Lung microvascular endothelial cell (primary cell): ENCODE measurements at places on chromosomes 1 and 21. TPM values are rescaled to one million over a fixed set of nuclear protein-coding genes. Genes with fewer than 3 reads are reported as not detected.
A peak's percentile ranks its signal among the peaks of the same experiment; 100 is the strongest.

COG2 gene
- total RNA-seq = 11.3 and 14.1 TPM in 2 replicates

DNA sequence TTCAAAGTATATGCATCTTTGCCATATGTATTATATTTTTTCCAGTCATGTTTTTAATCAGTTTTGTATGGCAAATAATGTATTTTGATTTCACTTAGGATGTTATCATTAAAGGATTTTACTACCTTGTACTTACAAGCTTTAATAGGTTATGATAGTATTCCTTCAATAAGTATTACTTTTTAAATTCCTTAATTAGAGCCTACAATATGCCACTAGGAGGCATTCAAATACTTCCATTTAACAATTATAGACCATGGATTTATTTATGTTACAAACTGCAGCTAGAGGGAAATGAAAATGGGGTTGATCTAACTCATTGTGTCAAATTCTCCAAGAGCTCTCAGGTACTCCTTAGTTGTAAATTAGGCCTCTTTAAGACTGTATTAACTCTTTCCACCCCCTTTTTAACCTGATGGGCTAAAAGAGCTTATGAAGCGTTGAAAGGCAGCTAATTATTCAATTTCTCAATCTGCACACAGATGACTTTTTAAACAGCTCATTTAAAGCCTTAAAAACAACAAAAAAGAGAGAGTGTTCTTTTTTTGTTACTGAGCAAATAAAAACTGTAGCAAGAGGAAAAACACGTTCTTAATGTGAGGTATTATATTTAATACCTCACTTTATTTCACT is 156.2 kb downstream of the DENND1B start:
- DNase-seq = peak; percentile 24

DNA sequence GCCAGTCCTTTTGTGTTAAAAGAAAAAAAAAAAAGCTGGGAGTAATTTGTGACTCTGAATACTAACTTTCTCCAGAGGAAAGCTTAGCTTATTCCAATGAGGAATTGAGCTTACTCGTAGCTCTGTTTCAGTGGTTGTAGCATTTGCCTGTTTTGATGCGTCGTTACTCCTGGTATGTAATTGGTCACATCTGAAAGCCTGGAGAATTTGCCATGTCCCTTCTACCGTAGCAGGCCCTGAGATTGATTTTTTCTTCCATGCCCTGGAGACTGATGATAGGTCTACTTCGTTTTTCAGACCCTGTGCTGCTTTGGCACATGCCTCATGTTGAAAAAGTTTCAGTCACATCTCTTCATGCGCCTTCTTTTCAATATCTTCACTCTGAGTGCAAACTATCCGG is 1103.0 kb downstream of the PLA2G4A start:
- DNase-seq = no peak

GRCh38 chr1:210072896-210073504 is 135.0 kb downstream of the SYT14 start:
- DNase-seq = no peak

DNA sequence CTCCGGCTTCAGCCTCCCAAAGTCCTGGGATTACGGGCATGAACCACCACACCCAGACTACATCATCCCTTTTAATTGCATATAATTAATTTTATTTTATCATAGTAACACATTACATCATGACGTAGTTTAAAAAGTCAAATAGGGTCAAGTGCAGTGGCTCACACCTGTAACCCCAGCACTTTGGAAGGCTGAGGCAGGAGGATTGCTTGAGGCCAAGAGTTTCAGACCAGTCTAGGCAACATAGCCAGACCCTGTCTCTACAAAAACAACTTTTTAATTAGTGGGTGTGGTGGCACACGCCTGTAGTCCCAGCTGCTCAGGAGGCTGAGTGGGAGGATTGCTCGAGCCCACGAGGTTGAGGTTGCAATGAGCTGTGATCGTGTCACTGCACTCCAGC is 20.7 kb downstream of the EFNA3 start:
- no peak for DNase-seq

- no peak for DNase-seq
Observed at GRCh38 chr1:107588321-107588720, 376.7 kb downstream of the VAV3 start.

C1QB gene
- not detected in 2 replicates for total RNA-seq

DNA sequence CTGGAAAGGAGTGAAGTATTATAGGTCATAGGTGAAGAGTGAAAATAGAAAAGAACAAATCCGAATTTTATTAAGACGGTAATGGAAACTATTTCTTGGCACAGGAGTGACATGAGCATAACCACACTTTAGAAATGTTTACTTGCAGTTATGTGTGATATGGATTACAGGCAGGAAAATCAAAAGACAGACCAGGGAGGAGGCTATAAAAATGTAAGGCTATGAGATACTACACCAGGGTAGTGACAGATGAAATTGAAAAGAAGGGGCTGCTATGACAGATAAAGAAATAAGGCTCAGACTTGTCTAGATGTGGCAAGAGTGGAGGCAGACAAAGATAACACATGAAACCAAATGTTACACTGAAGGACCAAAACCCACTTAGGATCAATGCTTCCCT is 31.7 kb downstream of the GPATCH2 start:
- no peak for DNase-seq

DNA sequence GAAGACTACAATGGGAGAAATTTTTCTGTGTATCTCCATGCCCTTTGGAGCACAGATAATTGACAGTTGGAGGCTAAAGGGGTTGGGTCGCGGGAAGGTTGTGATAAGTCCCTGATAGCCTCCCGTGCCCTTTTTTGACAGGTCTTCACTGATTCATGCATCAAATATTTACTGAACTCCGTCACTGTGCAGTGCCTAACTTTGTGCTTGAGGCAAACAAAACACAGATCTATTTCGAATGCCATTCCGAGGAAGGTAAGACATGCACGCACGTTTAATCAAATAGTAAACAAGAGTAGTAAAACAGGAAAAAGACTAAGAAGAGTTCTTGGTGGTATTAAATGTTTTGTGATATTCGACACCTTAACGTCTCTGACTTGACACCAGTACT is 494 bp upstream of the PIP5K1A start:
- no peak for DNase-seq

GRCh38 chr1:159916242-159917051 is 8.9 kb downstream of the TAGLN2 start:
- DNase-seq = peak; percentile 58

- peak; percentile 37 for DNase-seq
Observed at GRCh38 chr1:85463731-85464496, 1.0 kb downstream of the DDAH1 start.

KAZN gene
- total RNA-seq = 0.22 and 0.60 TPM in 2 replicates

OR2M3 gene
- total RNA-seq = not detected in 2 replicates

VHLL gene
- total RNA-seq = 0.20 TPM in 1 of 2 replicates, not detected in the other

DNA sequence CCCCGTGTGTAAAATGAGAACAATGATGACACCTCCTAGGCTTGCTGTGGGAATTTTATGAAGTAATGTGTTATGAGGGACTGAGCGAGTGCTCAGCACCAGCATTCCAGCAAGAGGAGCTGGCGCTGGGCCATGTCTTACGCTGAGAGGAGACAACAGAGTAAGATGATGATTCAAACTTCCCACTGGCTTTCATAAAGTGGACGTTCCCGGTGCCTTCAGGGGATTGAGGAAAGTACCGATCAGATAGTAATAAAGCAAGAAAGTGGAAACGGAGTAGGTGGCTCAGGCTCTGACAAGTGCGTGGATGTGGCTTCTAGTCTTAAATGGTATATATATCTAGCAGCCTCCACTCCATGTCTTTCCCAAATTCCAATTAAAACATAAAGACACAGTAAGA is 23.8 kb downstream of the EPHA10 start:
- DNase-seq = no peak

GRCh38 chr1:35122311-35122710 is 43.1 kb downstream of the ZMYM1 start:
- DNase-seq = peak; percentile 22
